ENCODE measurements at places on chromosomes 4 and X.

- DNase-seq, result no peak
Observed at GRCh38 chrX:38519651-38520050, 41.7 kb upstream of the TSPAN7 start.

DNA sequence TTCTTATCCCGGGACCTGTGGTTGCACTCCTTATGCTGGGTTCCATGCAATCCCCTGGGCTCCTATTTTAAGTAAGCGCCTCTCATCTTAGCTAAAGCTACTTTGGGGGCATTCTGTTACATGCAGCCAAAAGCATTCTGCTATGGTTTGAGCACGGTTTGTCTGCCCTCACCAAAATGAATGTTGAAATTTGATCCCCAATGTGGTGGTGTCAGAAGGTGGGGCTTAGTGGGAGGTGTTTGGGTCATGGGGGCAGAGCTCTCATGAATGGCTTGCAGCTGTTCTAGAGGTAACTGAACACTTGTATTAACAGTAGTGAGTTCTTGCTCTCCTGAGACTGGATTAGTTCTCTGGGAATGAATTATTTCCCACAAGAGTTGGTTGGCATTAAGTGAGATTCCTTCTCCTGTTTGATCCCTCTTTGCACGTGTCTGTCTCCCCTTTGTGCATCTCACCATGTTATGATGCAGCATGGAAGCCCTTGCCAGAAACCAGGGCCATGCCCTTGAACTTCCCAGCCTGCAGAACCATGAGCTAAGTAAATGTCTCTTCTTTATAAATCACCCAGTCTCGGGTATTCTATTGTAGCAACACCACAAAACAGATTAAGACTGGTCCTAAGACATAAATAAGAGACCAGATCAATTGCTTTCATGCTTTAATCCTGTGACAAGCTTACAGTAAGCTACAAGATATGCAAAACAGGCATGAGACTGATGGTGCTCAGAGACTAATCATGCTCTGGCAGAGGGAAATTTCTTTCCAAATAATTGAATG, 141.8 kb downstream of the TSPAN5 start:
- no peak for DNase-seq

DNA sequence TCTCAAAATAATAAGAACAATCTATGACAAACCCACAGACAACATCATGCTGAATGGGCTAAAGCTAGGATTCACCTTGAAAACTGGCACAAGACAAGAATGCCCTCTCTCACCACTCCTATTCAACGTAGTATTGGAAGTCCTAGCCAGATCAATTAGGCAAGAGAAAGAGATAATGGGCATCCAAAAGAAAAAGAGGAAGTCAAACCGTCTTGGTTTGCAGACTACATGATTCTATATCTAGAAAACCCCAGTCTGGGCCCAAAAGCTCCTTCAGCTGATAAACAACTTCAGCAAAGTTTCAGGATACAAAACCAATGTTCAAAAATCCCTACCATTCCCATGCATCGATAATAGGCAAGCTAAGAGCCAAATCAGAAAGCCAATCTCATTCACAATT, 59.0 kb downstream of the CHM start:
- no peak for DNase-seq

- DNase-seq, result no peak
Observed at GRCh38 chr4:33837043-33837838, 2407.1 kb downstream of the ARAP2 start.

DNA sequence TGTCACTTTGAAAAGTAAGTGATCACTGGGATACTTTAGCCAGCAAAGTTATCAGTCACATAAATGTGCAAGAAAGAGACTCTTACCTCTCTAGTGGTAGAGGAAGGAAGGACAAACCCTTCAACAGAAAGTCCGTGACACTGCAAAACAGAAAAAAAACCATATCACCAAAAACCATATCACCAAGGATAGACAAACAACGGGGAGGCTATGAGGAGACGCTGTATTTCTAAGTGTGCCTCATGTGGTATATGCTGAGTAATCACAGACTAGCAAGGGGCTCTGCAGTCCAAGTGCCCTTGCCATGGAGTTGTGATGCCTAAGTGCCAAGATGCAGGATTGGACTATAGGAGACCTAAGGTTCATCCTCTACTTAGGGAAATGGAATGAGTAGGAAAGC, 11.5 kb upstream of the HDAC8 start:
- DNase-seq, result no peak

- DNase-seq, result peak; percentile 64
Observed at GRCh38 chrX:103343105-103343504, 13.1 kb downstream of the TCEAL7 start.

GRCh38 chr4:114512595-114513295, 85.9 kb upstream of the UGT8 start:
- no peak for DNase-seq

DNA sequence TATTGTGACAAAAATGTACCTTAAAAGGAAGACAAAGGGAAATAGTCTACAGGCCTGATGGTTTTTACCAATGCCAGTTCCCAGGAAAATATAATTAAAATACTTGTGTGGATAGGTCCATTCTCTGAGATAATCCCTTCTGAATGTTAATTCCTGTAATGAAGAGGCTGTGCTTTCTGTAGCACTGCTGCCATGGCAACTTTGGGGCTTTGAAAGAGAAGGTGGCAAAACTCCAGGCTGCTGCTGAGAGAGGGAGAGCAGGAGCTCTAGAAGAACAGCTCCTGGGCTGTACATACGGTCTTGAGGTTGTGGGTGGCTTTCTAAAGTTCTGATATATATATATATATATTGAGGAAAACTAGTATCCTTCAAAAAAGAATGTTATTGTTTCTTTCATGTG, 125.4 kb downstream of the PDLIM5 start:
- DNase-seq, result peak; percentile 99

- no peak for DNase-seq
Observed at GRCh38 chr4:83204731-83205130, 79.9 kb downstream of the COQ2 start.

- no peak for DNase-seq
Observed at GRCh38 chr4:41632481-41633073, 94.6 kb downstream of the LIMCH1 start.

DNA sequence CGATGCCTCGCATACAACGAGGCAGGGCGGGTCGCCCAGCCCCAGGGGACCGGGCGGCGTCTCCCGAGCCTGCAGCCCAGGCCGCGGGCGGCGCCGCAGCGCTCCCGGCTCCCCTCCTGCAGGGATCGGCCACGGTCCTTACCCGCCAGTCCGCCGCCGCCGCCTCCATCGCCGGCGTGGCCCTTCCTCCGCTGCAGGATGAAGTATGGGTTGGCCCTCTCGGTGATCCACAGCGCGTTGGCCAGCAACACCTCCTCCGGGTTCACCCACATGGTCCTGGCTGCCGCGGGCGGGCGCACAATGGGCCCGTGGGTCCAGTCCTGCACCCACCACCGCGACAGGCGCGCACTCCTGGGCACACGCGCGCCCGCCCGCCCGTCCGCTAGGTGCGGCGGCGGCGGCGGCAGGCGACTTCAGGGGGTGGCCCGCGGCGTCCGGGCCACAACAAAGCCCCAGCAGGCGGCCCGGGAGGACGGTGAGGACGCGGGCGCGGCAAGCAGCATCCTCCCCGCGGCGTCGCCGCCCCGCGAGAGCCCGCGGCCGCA, 339 bp downstream of the TBC1D9 start:
- DNase-seq, result peak; percentile 52

DNA sequence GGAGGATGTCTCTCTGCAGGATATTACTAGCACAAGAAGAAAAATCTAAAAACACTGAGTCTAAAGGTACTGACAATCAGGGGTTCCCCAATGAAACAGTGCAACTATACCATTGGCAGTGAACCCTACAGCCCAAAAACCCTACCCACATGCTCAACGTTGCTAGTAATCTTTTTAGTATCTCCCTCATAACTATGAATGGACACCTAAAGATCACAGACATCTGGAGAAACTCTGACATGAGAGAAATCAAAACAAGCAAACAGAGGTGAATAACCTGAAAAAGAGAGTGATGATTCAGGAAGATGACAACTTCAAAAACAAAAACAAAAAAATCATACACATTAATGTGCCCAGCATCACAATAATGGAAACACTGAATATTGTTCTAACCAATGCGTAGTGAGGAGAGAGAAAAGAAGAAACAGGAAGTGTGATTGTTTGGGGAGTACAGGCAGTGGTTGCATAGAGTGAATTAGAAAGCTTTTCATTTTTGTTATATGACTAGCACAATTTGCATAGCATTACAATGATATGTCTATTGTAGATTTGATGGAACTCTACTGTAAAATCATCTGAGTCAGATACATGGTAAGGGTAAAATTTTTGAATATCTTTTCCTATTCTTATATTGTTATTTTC, 78.9 kb upstream of the FMR1 start:
- no peak for DNase-seq

Data from HAP-1 (cell line).